Nucleus accumbens (tissue), 56 donors: ENCODE measurements at places on chromosomes 4 and X.
A peak's percentile ranks its signal among the peaks of the same experiment; 100 is the strongest.

- no peak for DNase-seq
Observed at GRCh38 chrX:23066588-23067281, 67.0 kb downstream of the DDX53 start.

DNA sequence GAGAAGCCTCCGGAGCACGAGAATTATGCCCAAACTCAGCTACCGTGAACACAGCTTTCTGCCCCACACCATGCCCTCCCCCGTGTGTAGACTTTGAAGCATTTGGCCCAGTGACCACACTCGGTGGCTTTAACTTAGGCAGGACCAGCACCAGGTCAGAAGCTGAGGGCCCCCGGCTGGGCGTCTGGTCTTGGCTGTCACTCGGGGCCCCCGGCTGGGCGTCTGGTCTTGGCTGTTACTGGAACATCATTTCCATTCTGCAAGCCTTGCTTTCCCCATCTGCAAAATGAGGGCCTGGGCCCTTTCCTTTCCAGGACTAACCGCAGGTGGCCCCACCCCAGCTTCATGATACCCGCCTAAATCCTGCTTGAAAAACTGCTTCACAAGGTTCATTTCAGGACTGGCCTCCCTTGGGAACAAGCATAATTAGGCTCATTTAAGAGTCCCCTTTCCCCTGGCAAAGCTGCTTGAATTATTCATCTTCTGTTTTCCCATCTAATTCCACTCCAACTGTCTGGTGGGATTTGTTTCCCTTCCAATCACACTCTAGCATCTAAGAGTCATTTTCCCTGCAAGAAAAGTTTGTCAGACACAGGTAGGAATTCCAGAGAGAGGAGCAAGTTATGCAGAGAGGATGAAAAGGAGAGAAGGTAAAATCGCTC lies 82.5 kb downstream of the WFS1 start:
- DNase-seq, result no peak

- no peak for DNase-seq
Observed at GRCh38 chrX:71128915-71129765, 10.7 kb downstream of the MED12 start.

DNA sequence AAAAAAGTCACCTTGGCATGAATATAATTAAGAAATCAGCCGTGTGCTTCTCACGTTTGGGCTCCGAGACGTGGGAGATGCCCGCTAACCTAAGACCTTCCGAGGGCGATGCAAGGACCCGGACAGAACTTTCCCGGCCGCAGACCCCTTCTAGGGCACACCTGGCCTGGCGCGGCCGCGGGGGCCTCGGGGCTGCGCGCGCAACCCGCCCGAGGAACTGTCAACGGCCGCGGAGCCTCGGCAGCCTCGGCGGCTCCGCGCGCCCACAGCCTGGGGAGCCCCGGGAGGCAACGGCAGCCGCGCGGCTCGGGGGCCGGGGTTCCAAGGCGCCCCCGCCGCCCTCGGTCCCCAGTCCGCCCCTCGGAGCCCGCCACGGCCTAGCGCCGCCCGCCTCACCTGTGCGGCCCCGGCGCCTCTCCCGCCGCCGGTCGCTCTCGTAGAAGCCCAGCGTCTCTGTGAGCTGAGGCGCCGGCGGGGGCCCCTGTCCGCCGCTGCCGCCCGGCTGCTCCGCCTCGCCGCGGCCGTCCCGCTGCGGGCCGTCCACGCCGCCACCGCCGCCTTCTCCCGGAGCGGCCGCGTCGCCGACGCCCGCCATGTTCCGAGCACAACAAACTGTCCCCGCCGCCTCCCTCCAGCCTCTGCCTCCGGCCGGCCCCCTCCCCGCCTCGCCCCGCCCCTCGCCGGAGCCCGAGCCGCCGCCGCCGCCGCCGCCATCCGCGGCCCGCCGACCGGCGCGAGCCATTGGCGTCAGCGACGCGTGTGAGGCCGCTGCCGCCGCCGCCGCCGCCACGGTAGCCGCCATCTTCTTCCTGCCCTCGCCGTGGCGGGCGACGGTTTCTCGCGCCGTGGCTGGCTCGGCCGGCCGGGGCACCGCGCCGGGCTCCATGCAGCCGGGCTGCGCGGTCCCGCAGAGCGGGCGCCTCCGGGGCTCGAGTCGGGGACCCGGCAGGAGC lies at the start of gene TAPT1:
Gene TAPT1, minus strand, starts transcription at position 609 of the 953 bp plus-strand sequence. Its CDS starts 14 bp downstream, at position 595.
- peak; percentile 74 for DNase-seq

DNA sequence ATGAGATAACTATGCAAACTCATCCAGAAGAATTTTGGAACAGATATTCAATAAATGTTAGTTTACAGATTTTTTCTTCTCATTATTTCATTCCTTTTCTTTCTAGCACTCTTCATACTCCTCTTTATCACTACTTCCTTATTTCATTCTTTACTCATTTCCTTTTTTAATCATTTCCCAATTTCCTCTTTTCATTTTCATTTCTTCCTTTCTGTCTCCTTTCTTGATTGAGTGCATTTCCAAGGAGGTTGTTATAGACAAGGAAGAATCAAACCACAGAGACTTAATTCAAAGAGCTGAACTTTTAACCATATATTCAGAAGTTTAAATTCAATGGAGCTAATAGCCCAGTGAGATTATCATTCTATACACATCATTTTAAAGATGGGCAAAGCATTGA lies 600.7 kb downstream of the ARAP2 start:
- no peak for DNase-seq

GRCh38 chrX:142804085-142804484 lies 221.6 kb upstream of the SPANXN4 start:
- no peak for DNase-seq
